ENCODE measurements at places on chromosomes 7 and 10. TPM values are rescaled to one million over a fixed set of nuclear protein-coding genes. Genes with fewer than 3 reads are reported as not detected.

- DNase-seq, result no peak
Observed at GRCh38 chr10:123446449-123447156, 219.6 kb upstream of the GPR26 start.

- DNase-seq, result no peak
Observed at GRCh38 chr7:158145370-158145769, 442.3 kb downstream of the PTPRN2 start.

SUN3 gene
- total RNA-seq, result not detected

- DNase-seq, result no peak
Observed at GRCh38 chr10:56537984-56538383, 176.9 kb upstream of the ZWINT start.

DNMBP gene
- 8.4 TPM for total RNA-seq

- DNase-seq, result peak; percentile 60
Observed at GRCh38 chr7:1920266-1920681, 250.2 kb downstream of the ELFN1 start.

PRKAR1B gene
- 22.6 TPM for total RNA-seq

DNA sequence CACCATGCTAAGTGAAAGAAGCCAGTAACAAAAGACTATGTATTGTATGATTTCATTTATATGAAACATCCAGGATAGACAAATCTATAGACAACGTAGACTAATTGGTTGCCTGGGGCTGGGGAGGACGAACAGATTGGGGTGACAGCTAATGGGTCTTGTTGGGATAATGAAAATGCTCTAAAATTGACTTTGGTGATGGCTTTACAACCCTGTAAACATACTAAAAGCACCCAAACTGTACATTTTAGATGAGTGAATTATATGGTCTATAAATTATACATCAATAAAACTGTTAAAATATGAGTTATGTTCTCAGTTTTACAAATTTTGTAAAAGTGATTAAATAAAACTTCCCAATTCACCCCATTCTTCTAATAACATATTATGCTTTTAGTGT is 261.5 kb downstream of the ELMO1 start:
- no peak for DNase-seq

GRCh38 chr10:110646417-110647135 is 2.4 kb downstream of the RBM20 start:
- DNase-seq, result no peak

- no peak for DNase-seq
Observed at GRCh38 chr10:32207544-32207943, 139.4 kb downstream of the EPC1 start.

TIMM23B gene
- total RNA-seq, result 15.8 TPM

- DNase-seq, result peak; percentile 60
Observed at GRCh38 chr10:126387041-126387921, 996 bp downstream of the ADAM12 start.

- DNase-seq, result no peak
Observed at GRCh38 chr10:61929555-61929954, 28.1 kb downstream of the ARID5B start.

CLDN3 gene
- not detected for total RNA-seq

- DNase-seq, result no peak
Observed at GRCh38 chr10:35691522-35692236, 49.6 kb upstream of the FZD8 start.

DNA sequence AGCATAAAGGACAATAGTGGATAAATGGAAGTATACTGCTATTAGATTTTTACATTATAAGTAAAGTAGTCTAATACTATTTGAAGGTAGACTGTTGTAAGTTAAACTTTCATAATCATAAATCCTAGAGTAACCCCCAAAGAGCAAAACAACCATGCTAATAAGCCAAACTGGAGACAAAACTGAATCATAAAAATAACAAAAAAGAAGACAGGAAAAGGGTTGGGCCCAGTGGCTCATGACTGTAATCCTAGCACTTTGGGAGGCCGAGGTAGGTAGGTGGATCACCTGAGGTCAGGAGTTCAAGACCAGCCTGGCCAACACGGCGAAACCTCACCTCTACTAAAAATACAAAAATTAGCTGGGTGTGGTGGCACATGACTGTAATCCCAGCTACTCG is 9.7 kb downstream of the CACUL1 start:
- DNase-seq, result no peak

BAMBI gene
- 35.1 TPM for total RNA-seq

PRPS1L1 gene
- total RNA-seq, result not detected

- DNase-seq, result no peak
Observed at GRCh38 chr7:2317556-2318293, 3.5 kb upstream of the SNX8 start.

ZNF273 gene
- 2.9 TPM for total RNA-seq

DNA sequence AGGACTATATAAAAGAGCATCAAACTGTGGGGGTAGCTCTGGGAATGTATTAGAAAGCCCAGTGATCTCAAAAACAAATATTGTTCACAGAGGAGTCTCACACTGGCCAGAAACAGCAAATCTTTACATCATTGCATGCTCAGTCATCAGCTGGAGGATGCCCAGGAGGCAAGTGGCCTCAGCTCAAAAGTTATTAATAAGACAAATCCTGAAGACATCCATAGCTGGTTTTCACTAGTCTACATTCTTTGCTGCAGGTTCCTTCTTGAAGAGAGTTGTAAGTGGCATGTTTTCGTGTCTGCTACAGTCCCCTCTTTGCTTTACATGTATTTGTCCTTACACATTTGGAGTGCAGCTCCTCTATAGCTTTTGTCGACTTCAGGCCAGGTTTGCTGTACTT is 8.6 kb upstream of the CCDC7 start:
- no peak for DNase-seq

GRCh38 chr10:122894261-122894944 is 15.0 kb upstream of the FAM24B start:
- DNase-seq, result no peak
